ENCODE measurements at places on chromosomes 16 and 17.

- DNase-seq = no peak
Observed at GRCh38 chr16:51938861-51939260, 608.1 kb downstream of the TOX3 start.

DNA sequence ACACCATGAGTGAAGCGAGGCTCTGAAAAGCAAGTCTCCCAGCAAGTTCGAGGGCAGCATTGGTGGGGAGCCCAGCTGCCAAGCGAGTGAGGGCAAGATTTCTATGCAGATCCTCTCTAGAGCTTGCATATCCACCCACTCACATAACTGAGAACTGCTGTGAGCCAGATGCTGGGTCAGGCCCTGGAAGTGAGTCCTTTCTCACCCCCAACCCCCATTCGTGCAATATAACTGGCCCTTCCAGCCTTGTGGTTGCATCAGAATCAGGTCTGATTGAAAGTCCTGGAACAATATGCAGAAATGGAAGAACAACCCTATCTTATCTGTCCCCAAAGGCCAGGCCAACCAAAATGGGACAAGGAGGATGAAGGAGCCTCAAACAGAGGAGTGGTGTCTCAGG is 146.6 kb downstream of the IRX5 start:
- no peak for DNase-seq

DNA sequence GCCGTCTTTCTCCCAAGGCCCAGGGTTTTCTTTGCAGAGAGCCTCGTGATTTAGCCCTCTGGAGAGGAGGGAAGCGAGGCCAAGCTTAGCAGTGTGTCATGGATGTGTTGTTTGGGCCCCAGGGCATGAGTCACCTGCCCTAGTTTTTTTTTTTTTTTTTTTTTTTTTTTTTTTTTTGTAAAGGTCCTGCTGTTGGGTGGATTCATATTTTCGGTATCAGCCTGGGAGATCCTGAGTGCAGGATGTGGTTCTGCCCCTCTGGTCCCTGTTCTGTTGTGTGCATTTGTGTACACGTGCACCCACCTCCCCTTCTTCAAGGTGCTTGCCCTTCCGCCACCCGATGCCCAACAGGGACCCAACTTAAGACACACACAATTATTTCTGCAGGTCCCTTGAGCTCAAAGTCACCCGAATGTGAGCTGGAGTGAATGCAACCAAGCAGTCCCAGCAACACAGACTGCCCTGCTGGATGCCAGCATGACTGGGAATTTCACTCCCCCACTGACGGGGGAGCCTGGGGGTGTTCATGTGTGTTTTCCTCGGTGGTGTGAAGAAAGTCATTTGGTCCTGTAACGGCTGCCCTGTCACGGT is 265.8 kb upstream of the TNRC6C start:
- DNase-seq = no peak

- no peak for DNase-seq
Observed at GRCh38 chr16:2955438-2955778, 8.7 kb upstream of the KREMEN2 start.

DNA sequence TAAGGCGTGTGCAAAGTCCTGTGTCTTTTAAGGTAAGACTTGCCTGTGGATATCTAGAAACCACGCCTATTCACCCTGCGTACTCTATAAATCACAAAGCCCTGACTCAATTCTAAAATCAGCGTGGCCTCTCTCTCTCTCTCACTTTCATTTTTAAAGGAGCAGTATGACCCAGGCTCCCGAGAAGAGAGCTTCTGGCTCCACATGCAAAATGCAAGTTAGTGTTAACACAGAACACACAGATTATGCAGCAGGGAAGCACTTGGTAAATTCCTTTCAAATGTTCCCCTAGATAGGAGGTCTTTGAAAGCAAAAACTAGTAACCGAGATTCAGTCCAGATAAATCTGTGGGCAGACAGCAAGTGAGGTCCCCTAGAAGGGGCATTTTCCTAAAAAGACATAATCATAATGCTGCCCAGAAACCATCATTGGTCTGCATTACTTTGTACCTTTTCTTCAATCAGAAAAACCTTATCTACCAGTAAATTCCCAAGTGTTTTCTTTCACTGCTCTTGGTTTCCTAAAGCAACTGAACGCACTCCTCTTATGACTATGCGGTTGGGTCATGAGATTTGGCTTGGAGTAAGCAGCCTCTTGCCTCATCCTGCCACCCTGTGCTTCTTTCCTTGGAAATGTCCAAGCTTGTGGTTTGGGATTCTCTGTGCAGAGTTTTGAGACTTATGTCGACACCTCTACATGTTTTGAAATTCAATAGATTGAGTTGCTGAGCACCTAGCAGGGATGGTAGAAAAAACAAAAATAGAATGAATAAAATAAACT is 31.7 kb upstream of the KCNJ2 start:
- no peak for DNase-seq

DNA sequence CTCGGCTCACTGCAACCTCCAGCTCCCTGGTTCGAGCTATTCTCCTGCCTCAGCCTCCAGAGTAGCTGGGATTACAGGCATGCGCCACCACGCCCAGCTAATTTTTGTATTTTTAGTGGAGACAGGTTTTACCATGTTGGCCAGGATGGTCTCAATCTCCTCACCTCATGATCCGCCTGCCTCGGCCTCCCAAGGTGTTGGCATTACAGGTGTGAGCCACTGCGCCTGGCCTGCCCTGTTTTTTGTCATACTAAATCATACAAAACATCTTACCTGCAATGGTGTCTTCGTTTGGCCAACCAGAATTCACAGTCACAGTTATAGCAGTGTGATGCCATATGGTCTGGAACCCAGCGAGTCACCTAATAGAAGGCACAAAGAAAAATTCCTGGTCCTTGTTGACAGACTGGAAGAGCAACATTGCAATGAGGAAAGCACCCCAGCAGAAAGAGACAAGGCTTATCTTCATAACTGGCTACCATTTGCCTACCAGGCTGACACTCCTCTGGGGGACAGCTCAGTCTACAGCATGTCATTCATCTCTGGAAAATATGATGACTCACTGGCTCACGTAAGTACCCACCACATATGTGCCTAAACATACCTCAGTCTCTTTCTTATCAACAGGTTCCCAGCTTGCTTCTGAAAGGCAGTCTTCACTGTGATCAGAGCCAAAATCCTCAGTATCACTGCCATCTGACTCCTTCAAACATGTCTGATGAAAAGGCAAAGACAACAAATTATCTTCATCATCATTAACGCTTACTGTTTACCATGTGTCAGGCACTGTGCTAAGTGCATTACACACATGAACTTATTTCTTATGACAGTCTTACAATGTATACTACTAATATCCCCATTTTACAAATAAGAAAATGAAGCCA is 4.3 kb upstream of the HSF5 start:
- DNase-seq = no peak

GRCh38 chr17:53133876-53134275 is 688.9 kb upstream of the KIF2B start:
- no peak for DNase-seq

DNA sequence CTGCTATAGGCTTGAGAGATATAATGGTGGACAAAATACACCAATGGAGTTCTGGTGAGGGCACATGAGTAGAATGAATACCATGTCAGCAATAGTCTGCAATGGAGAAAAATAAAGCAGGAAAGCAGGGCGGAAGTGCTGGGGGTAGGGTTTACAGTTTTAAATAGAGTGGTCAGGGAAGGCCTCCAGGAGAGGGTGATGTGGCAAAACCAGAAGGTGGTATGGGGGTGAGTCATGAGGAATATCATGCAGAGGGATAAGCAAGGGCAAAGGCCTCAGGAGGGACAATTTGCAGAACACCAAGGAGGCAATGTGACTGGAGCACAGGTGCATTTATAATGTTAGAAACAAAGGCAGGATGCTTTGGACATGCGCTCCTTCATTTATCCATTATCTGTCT is 102.0 kb downstream of the ITFG1 start:
- DNase-seq = no peak

DNA sequence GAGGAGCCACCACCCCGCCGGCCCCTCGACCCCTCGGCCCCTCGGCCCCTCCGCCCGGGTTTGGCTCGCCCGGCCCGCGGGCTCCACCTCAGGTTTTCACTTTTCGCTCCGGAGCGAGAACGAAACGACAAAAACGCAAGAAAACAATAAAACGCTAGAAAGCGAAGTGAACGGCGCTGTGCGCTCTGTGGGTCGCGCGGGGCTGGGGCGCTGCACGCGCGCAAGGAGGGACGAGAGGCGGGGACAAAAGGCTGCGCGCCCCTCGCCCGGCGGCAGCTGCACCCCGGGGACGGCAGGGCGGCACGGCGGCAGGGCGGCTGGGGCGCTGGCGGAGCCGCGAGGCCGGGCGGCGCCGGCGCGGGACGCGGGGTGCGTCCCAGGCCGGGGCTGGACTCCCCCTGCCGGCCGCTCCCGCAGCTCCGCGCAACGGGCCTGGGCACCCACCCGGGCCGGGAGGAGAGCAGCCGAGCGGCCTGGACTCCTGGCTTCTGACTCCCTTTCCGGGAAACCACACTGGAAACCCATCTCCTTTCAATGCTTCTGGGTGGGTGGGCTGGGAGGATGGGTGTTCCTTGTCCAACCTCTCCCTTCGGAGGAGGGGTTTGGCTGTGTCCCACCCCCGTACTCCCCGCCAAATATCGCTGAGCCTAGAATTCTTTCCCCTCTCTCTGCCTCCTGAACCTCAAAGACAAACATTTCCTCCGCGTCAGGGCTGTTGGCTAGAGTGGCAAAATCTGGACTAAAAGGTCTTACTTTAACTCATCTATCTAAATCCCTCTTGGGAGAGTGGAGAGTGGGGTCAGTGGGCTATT is 9.9 kb downstream of the TBX2 start:
- no peak for DNase-seq

DNA sequence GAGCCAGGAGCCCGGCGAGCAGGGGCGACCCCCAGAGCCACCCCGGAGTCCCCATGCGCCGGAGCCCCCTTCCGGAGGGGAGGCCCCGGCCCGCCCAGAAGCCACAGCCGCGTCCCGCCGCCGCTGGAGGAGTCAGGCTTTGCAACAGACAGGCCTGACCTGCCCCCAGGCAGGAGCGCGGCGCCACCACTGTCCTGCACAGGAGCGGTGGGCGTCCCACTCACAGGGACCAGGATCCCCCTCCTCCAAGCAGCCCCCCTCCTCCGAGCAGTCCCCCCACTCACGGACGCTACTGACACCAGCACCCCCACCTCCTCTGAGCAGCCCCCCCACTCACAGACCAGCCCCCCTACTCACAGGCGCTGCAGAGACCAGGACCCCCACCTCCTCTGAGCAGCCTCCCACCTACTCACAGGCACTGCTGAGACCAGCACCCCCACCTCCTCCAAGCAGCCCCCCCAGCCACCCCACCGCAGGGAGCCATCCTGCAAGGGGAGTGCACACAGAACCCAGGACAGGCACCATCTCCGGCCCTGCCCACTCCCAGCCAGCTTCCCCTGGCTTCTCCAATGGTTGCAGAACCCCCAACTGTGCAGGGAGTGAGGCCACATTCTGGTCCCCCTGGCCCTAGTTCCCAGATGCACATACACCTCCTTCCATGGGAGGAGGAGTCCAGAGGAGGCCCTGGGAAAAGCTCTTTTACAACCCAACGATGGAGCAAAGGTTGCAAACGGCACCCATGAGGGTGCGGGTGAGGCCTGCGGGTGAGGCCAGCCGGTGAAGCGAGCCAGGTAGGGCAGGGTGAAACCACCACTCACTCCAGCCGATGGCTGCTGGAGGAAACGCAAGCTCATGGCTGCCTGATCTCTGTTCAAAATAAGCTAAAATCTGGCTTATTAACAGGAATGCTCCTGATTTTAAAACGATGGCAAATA is 69.9 kb downstream of the ABR start:
- DNase-seq = no peak

DNA sequence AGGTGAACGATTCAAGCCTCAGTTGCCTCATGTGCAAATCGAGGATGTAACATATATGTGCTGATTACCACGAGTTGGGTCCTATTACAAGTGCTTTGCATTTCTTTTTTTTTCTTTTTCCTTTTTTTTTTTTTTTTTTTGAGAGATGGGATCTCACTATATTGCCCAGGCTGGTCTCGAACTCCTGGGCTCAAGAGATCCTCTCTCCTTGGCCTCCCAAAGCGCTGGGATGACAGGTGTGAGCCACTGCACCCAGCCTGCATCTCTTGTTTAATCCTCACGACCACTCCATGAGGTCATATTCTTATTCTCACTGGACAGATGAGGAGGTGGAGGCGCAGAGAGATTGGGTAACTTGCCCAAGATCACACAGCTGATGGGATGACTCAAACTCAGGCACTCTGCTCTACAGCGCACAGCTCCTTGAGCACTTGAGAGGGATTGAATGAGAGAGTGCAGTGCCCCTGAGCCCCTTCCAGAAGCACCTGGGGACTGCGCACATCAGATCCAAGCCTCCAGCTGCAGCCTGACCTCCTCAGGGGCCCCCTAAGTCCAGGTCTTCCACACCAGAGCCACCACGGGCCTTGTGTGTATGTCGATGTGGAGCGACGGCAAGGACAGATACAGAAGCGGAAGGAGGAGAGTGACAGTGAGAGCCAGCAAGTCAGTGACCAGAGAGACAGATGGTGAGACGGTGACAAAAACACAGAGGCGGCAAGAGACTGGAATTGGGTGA is 4.9 kb downstream of the STX1B start:
- DNase-seq = no peak

GRCh38 chr17:65177901-65178300 is 40.7 kb downstream of the RGS9 start:
- no peak for DNase-seq

- DNase-seq = peak; percentile 54
Observed at GRCh38 chr17:62644487-62645173, 17.2 kb downstream of the MRC2 start.
